ENCODE measurements at places on chromosomes 2 and 18. TPM values are rescaled to one million over a fixed set of nuclear protein-coding genes. Genes with fewer than 3 reads are reported as not detected.

- DNase-seq, result no peak
These were observed 2.4 kb downstream of the PAX8 start for GRCh38 chr2:113276216-113276760.

DNA sequence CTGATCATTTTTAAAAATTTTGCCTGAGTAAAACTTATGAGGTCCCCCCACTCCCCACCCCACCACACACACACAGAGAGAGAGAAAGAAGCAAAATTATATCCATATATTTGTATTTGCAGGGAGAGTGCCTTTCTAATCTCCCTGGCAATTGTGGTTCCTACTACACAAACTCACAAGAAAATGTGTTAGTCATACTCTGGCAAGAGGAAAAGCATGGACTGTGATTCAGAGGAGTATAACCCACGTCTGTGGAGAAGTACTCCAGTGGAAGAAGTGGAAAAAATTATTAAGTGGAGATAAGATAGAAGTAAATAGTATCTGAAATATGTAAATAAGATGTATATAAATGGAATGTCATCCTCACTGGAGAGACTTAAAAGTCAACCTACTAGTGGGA lies 114.0 kb downstream of the DSEL start:
- DNase-seq, result no peak

- no peak for DNase-seq
These were observed 88.4 kb downstream of the NYAP2 start for GRCh38 chr2:225487878-225488416.

GRCh38 chr2:174052584-174052976 lies 87.4 kb upstream of the SP3 start:
- no peak for DNase-seq

- no peak for DNase-seq
These were observed 15.0 kb upstream of the POLI start for GRCh38 chr18:54254265-54254758.

DNA sequence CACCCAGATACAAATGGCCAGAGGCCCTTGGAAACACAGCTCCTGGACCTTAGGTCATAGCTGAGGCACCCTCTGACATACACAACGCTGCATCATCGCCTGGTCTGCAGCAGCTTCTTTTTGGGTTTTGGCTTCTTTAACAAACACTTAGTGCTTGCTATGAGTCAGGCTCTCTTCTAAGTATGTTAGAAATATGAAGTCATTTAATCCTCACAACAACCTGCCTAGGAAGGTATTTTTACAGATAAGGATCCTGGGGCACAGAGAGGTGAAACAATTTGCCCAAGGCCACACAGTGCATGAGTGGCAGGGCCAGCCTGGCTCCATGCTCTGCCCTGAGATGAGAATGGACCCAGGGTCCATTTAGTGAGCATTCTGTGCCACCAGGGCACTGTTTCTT lies 96.6 kb downstream of the TMEM17 start:
- no peak for DNase-seq

- no peak for DNase-seq
These were observed 190.1 kb downstream of the PDE11A start for GRCh38 chr2:177882501-177882900.

DNA sequence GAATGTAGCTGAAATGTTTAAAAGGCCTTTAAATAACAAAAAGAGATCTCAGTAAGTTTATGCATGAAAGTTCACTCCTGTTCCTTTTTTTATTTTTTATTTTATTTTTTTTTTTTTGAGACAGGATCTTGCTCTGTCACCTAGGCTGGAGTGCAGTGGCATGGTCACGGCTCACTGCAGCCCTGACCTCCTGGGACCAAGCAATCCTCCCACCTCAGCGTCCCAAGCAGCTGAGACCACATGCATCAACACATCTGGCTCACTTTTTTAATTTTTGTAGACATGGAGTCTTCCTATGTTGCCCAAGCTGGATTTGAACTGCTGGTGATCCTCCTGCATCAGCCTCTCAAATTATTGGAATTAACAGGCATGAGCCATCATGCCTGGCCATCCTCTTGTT lies 84.3 kb downstream of the KANSL1L start:
- DNase-seq, result no peak

GRCh38 chr2:1414121-1414520 lies 858 bp downstream of the TPO start:
- DNase-seq, result no peak

DNA sequence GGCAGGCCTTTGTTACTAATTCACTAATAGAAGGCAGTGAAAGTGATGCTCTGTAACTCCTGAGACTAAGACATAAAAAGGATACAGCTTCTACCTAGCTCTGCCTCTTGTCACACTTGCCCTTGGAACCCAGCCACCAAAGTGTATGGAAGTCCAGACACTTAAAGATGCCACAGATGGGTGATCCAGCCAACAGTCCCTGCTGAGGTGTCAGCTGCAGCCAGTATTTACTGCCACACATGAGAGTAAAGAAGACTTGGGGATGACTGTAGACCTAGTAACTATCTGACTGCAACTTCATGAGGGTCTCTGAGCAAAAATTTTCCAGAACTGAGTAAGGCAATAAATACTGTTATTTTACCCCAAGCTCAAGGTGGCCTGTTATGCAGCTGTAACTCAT lies 8.8 kb downstream of the IMMT start:
- DNase-seq, result no peak

GRCh38 chr2:105723431-105723830 lies 21.3 kb upstream of the NCK2 start:
- no peak for DNase-seq

DNA sequence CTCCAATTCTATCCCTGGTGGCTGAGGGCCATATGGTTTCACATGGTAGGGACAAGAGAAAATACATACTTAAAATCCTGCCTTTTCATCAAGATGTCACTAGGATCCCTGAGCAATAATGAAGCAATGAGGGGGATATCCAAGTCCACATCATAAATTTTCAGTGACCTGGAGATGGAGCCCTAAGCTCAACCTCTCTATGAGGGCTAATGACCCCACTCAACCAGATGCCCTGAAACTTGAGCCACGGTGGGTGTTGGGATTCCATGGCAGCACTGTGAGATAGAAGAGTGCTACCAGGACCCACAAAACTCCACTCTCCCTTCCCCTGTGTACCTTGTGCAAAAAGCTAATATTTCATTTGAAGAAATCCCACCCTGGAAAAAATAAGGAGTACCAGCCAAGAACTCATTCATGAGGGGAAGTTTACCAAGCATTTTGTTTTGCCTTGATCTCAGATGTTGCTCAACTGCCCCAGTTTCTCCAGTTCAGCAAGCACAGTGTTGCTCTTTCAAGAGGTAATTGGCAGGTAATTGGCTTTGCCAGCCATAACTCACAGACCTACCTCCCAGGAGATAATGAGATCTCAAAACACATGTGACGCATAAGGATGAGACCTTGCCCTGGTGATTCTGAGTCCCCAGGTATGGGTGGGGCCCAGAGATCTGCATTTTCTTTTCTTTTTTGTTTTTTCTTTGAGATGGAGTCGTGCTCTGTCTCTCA lies 51.0 kb upstream of the TTC39C start:
- no peak for DNase-seq

- DNase-seq, result no peak
These were observed 95.6 kb downstream of the CYP26B1 start for GRCh38 chr2:72051971-72052505.

- DNase-seq, result no peak
These were observed 8.4 kb upstream of the GPC1 start for GRCh38 chr2:240426845-240427721.

DNA sequence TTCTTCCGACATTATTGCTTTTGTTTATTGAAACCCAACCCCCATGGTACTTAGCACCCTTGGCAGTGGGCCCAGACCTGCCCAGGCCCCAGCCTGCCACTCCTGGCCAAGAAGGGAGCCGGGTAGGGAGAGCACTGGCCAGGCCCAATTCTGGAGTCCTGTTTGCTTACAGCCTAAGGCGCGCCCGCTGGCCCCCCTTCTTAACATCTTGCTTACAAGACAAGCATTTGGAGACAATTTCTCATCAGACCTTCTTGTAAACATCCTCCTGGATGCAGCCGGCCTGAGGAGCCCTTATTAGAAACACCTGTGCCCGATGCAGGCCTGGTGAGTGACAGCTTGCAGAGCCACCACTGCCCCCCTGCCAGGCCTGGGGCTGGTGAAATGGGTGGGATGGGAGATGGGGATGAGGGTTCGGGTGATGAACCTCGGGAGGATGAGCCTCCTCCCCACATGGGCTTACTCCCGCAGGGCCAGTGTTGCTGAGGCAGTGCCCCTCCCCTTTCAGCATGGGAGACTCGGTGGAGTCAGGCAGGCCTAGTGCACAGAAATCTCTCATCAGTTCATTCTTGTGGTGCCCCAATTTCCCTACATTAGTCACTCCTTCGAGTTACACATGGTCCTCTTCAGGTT lies 217.5 kb downstream of the CYP26B1 start:
- DNase-seq, result no peak

- DNase-seq, result no peak
These were observed 101.2 kb downstream of the SETBP1 start for GRCh38 chr18:44781886-44782285.

- no peak for DNase-seq
These were observed 66.6 kb upstream of the GPC1 start for GRCh38 chr2:240368781-240369331.

GRCh38 chr2:45892757-45893156 lies 241.3 kb downstream of the PRKCE start:
- no peak for DNase-seq

- no peak for DNase-seq
These were observed 367.8 kb downstream of the LRRTM1 start for GRCh38 chr2:79936715-79937114.

DNA sequence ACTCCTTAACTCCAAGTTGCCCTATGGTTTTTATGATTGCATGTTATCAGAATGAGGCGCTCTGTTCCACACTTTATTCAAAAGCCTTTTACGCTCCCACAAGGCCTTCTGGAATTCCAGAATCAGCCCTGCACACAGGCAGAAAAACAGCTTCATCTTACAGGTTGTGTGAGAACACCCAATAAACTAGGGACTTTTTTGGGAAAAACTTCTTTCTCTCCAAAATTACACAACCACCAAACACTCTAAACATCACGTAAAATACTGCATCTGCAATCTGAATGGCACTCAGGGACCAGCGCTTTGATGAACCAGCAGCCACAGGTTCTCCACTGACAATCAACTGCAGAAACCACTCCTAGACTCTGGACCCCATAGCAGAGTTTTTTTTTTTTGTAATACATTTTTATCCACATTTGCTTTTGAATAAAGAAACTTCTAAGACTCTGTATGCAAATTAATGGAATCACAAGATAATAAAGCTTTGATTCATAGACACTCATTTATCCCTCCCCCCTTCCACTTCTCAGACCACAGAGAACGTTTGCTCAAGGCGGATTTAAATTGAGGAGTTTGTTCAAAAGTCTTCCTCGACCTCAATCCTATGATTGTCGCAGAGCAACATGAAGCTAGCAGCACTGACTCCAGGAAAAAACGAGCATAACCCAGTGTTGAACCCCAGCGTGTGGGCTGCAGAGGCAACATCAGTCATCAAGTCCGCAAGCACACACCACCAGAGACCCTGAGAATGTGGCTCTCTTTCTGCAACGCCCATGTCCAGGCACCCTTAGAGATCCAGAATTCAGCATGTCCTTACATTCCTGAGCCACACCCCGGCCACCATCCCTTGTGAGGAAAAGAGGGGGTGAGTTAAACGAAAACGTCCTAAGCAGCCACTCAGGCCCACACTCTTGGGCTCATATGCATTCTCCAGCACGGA lies 116.5 kb downstream of the MBP start:
- no peak for DNase-seq

GRCh38 chr2:120105360-120105759 lies 92.5 kb downstream of the EPB41L5 start:
- no peak for DNase-seq

- DNase-seq, result no peak
These were observed 390.4 kb downstream of the TSN start for GRCh38 chr2:122145856-122146255.

GRCh38 chr2:230938516-230939065 lies 13.5 kb upstream of the GPR55 start:
- DNase-seq, result no peak

DNA sequence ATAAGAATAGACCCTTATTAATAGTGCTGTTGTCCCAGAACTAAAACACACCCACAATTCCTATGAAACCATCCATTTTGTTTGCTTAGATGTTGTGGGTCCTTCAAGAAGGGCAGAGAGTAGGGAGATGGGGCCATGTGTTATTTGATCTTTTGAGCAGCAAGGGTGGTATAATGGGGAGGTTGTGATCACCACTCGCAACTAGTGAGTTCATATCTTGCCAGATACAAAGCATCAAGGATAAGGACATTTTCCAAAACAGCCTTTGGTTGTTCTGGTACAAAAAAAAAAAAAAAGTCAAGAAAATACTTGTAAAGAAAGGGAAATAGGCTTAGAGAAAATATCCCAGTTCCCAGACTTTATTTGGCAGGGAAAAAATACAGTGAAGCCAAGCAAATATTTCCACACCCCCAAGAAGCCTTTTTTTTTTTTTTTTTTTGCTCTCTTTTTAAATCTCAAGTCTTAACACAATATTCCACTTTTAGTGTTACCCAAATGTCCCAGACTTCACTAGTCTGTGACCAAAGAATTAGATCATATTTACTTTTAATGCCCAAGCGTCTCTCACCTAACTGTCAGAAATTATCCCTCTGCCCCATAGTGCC lies 54.1 kb downstream of the ANTXR1 start:
- DNase-seq, result no peak

- DNase-seq, result no peak
These were observed 224.2 kb downstream of the RBM43 start for GRCh38 chr2:151037434-151037833.

DNA sequence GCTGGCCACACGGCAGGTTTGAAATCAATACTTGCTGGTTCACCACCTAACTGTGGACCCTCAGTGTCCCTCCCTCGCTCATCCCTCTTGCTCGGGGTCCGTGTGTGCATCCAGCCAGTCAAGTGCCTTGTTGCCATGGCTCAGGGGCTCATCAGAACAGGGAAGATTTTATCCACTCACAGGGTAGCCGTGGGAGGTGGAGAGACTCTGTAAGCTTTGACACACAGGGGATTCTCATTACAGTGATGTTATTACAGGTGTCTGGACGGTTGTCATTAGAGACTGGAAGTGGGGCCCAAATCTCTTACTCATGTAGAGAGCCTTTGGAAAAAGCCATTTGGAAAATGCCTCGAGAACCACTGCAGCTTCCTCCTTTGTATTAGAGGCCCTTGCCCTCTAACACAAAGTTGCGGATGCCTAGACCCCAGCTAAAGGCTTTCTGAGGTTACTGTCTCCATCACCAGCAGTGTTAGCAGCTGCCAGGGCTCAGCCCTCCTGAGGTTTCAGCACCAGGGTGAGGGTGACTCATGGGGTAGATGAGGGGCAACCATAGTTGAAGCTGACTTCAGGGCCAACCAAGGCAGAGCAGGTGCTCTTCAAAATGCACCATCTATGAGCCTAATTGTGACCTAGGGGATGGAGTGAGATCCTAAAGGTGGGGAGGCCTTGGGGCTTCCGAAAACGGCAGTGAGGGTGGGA lies 195.6 kb downstream of the CLIP4 start:
- DNase-seq, result no peak

The CXCR1 gene
- total RNA-seq, result not detected

The BMPR2 gene
- total RNA-seq, result 13.3 TPM

The C1GALT1C1L gene
- total RNA-seq, result not detected

The METTL8 gene
- 11.8 TPM for total RNA-seq

The FZD7 gene
- 0.43 TPM for total RNA-seq

The PROKR1 gene
- total RNA-seq, result not detected

The NGEF gene
- not detected for total RNA-seq

The MAP4K3 gene
- 32.2 TPM for total RNA-seq

The NAT8 gene
- total RNA-seq, result not detected

The ANKRD62 gene
- not detected for total RNA-seq

The DSC3 gene
- total RNA-seq, result not detected

The CHRNG gene
- not detected for total RNA-seq

The UGT1A1 gene
- not detected for total RNA-seq

Measured in naive thymus-derived CD4-positive, alpha-beta T cell (primary cell).